Ascending aorta (tissue), 2 donors: ENCODE measurements at places on chromosomes 3 and 15.

DNA sequence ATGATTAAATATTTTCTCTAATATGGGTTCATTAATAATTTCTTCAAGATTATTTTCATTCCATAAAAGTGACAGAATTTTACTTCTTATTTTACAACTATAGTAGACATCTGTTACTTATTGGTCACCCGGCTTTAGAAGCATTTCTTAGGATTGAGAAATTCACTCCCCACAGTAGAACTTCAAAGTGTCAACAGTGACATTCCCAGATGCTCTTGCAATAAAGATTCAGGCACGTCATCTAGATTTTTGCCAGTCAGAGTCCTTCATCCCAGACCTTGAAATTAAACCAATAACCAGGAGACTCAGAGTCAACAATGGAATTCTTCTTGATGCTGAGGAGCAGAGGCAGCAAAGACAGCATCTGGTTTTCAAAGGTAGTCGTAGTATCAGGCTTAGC, 190.8 kb downstream of the VGLL3 start:
- DNase-seq = no peak

GRCh38 chr3:69998759-69999139, 784 bp upstream of the SAMMSON start:
- no peak for DNase-seq

GRCh38 chr3:14415501-14415900, 13.1 kb downstream of the SLC6A6 start:
- DNase-seq = no peak

DNA sequence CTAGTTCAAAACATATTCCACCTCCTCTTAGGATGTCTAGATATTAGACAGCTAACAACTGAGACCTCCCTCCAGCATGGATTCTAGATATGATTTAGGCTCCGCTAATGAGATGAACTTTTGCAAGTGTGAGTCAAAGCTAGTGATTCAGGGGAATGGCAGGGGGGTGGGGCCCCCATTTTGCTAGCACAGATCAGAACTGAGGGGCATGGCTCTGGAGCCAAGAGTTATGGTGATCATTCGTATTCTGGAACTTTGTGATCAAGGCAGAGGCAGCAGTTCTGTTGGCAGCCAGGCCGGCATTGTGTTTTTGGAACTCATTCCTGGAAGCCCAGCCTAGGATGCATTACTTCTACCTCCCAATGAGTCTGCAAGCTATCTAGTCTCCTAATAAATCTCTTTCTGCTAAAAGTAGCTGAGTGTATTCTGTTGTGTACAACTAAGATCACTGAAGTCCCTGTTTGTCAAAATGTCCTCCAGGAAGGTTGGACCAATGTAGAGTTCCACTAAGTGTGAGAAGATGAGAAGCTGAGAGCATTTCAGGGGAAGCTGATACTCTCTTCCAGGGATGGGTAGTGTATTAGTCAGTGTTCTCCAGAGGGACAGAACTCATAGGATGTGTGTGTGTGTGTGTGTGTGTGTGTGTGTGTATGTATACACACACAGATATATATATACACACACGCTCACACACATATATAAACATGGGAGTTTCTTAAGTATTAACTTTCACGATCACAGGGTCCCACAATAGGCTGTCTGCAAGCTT, 312.7 kb downstream of the TLE3 start:
- DNase-seq = no peak

DNA sequence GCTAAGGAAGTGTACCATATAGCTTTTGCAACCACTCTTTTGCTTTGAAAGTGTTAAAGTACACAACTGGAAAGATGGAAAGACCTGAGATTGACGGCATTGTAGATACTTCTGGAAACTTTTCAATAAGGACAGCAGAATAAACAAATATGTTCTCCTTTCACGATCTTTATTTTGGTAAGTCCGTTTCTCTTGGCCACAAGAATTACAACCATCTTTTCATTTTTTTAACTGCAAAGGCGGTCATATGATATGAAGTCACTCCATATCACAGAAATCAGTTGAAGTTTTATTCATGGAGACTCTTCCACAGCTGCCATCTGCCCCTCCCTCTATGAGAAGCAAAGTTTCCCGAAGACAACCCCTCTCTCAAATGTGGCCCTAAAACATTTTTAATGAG, 303.4 kb upstream of the ICE2 start:
- no peak for DNase-seq

- DNase-seq = no peak
Measured at GRCh38 chr3:132978464-132978863, 59.7 kb upstream of the TMEM108 start.

- no peak for DNase-seq
Measured at GRCh38 chr3:197667968-197668367, 68.7 kb downstream of the RUBCN start.

DNA sequence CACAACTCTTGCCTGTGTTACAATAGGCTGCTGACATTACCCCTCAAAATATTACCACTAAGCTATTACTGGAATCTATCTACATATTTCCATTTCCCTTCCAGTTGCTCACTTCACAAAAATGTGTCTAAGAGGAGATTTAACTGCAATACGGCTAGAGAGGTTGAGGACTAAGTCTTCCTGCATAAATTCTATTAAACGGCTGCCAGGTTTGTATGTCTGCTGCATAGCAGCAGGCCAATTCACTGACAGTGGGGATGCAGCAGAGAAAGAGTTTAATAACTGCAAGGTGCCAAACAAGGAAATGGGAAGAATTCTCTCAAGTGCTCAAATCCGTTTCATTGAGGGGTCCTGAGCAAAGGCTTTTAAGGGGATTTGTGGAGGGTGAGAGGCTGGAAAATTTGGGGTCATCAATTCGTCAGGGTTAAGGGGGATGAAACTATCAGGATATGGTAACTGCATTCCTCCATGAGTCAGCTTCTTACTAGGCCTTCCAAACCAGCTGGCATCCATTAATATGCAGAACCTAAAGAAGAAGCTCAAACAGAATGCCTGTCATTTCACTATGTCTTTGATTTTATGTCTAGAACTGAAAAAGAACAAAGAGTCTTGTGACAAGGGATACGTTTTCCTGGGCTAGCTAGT, 675.6 kb downstream of the TBL1XR1 start:
- no peak for DNase-seq
